ENCODE measurements at places on chromosomes 2 and 18. TPM values are rescaled to one million over a fixed set of nuclear protein-coding genes. Genes with fewer than 3 reads are reported as not detected.

DNA sequence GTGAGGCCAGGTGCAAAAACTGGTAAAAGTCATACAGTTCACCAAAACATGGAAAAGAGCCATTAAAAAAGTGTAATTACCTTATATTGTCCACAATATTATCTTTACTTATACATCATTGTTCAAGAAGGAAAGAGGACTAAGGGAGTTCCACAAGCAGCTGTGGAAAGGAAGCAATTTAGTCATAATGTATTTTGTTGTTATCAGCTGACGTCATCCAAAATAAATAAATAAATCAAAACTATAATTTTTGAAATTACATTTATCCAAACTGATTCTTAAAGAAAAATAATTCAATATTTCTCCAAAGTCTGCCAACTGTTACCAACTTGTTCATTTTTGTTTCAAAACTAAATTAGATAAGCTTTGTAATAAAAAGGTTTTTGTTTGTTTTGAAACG lies 256.1 kb upstream of the CNTNAP5 start:
- no peak for DNase-seq

- no peak for DNase-seq
Measured at GRCh38 chr2:64975232-64975821, 13.9 kb upstream of the SLC1A4 start.

DNA sequence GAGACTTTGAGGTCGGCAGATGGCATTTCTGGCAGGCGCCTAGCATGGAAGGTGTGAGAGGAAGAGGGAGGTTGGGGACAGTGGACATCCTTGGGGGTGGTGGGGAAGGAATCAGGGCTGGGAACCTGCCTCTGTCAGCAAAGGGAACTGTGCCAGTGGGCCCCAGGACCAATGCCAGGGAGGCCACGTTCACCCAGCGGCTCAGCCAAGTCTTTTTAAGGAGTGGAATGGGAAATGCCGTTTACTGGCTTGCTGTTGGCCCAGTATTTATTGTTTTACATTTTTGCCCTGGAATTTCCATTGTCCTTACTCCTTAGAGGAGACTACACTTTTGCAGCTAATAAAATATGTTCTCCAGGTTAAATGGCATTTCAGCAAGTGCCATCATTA lies 135.2 kb downstream of the MCFD2 start:
- DNase-seq: no peak

- no peak for DNase-seq
Measured at GRCh38 chr18:57148263-57148662, 1.4 kb downstream of the BOD1L2 start.

DNA sequence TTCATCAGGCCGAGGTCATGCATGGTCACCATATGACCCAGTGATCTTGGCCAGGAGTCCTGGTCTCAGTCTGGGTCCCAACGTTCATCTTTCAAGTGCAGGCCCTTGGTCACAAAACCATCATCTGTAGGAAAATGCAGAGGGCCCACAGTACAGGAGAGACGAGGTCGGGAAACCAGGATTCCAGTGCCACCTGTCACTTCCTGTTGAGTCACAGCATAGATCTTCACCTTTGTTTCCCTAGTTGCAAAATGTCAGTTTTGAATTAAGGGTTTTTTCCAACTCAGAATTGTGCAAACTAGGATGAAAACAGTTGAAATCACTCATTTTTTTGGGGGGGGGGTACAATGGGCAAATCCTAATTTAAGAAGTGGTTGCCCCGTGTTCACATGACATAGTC lies 162.2 kb downstream of the INSIG2 start:
- DNase-seq: no peak

DNA sequence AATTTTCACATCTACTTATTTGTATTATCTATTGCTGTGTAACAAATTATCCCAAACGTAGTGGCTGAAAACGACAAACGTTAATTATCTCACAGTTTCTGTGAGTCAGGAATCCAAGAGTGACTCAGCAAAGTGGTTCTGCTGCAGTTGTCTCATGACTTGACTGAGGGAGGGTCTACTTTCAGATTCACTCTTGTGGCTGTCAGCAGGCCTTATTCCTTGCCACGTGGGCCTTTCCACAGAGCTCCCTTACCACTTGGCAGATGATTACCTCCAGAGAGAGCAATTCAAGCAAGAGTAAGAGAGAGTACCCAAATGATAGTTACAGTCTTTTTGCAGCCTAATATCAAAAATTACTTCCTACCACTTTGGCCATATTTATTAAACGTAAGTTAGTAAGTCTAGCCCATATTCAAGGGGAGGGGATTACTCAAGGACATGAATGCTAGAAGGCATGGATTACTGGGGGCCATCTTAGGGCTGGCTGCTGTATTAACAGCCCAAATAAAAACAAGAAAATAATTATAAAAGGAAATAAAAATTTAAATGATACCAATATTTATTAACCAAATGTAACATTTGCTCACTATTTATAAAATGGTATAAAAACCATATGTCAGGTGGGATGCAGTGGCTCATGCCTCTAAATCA lies 48.7 kb upstream of the NBEAL1 start:
- DNase-seq: no peak

- no peak for DNase-seq
Measured at GRCh38 chr2:138252587-138252986, 249.0 kb upstream of the SPOPL start.

DNA sequence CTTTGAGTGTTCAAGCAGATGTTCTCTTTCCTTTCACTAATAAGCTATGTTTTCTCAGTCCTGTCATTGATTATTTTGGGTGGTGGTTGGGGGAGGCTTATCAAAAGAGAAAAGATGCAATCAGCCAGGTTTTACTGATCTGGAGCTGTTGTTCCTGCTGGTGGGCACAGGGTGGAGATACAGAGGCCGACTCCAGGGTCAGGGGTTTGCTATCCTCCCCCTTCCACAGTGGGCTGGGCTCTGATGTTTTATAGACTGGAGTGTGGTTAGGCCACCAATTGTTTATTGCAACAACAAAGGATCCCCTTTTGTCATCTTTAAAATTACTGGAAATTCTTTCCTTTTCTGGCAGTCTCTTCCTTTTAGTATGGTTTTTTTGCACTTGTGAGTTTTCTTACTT lies 120.5 kb downstream of the TANC1 start:
- no peak for DNase-seq

DNA sequence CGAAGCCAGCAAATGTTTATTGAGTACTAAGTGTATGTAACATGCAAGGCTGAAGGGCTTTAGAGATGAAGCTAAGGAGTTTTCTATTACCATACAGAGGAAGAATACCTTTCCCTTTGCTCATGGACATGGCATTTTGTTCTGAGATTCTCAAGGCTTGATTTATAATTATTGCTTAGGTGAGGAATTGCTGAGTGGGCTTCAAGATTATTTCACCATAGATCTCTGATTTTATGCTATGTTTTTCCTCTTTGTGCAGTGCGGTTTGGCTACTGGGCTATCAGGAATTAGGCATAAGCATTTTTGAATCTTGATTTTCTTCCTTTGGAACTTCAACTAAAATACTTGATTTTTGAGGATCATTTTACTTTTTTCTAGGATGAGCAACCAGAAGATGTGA lies 42.5 kb downstream of the VRK2 start:
- no peak for DNase-seq

DNA sequence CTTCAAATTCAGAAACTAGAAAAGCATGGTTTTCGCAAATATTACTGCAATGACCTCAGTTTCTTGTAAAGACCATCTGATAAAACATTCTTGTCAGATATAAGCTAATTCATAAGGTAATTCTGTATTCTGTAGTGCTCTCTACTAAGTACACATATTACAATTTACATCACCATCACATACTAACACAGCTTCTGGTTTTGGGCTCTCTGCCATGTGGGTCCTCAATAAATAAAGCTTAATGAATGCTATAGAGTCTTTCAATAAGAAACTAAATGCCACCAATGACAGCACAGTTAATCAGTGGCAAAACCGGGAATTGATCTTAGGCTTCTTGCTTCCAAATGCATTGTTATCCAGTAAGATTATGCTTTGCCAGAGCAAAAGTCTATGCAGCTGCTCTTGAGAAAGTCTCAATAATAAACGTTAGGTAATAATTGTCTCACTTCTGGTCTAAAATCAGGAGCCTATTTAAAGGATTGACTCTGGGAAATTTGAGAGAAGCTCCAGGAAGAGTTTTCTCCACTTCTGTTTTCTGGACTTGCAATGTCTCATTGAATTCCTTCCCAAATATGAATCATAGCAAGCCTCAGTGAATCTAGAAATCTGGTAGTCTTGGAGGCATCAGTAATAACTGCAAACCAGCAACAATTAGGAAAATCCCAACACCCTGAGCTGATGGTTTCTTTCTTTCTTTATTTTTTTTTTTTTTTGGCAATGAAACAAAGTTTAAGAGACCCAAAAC lies 67.9 kb upstream of the RAPGEF4 start:
- DNase-seq: no peak

- no peak for DNase-seq
Measured at GRCh38 chr2:188848887-188849435, 125.2 kb upstream of the COL3A1 start.

GRCh38 chr2:56230156-56230555 lies 46.4 kb downstream of the CCDC85A start:
- no peak for DNase-seq

- no peak for DNase-seq
Measured at GRCh38 chr2:45932278-45932975, 281.0 kb downstream of the PRKCE start.

- DNase-seq: no peak
Measured at GRCh38 chr2:203790134-203790852, 77.3 kb upstream of the CTLA4 start.

DNA sequence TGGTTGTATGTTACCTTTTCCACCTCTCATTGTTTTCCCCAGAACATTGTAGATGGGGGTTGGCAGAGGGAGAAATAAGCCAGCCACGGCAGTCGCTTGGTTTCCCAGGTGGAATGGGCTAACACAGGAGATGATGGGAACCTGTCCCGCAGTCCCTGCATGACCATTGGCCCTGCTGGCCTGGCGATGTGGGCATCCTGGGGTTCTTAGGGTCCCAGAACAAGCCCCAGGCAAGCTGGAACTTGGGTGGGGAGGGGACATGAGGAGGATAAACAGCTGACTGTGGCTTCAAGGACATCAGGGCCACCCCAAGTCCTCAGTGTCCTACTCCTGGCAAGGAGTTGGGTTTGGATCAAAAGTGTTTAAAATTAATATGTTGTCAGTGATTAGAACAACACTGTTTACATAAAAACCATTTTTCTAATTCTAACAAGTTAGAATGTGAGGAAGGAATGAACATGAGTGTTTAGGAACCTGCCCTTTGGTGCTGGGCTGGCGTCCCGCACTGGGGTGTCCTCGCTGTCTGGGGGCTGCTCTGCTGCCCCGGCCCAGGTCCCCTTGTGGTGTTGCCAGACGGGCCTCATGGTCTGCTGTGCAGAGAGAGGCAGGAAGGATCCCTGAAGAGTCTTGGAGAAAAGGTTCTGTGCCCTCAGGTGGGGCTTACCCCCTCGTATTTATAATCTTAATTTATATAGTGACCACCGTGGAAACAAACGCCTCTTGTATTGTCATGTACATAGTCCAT lies 95.1 kb downstream of the USP40 start:
- no peak for DNase-seq

GRCh38 chr2:176174382-176174823 lies 14.1 kb upstream of the HOXD1 start:
- no peak for DNase-seq

DNA sequence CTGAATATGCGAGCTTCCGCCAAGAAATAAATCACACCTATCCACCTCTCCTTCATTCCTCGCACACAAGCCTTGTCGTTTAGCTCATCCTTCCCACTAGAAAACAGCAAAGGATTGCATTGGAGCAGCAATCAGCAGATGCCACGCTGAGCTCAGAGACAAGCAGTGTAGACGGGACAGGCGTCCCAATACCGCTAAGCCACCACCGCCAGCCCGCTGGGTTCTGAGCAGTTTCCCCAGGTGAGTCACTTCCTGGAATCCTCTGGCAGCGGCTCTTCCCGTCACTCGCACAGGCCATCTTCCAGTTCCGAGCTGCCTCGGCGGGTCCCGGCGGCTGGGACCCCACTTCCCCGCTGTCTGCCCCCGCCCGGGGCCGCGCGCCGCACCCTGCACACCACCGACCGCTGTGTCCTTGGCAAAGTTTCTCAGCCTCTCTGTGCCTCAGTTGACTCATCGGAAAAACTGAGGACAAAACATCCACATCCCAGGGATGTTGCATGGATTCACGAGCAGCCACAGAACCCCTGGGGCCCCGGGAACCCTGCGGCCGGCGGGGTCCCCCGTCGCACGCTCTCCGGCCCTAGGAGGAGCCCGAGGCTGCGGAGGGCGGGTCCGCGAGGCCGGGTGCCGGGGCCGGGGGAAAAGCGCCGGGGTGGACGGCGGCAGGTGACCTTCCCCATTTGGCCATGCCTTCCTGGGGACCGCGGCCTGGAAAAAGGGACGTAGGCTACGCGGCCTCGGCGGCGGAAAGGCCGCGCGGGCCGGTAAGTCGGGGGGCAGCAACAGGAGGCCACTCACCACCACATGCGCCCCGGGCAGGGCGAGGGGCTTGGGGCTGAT lies 573 bp downstream of the KDSR start:
- peak; percentile 74 for DNase-seq

- DNase-seq: no peak
Measured at GRCh38 chr2:8193146-8193545, 488.7 kb upstream of the ID2 start.

DNA sequence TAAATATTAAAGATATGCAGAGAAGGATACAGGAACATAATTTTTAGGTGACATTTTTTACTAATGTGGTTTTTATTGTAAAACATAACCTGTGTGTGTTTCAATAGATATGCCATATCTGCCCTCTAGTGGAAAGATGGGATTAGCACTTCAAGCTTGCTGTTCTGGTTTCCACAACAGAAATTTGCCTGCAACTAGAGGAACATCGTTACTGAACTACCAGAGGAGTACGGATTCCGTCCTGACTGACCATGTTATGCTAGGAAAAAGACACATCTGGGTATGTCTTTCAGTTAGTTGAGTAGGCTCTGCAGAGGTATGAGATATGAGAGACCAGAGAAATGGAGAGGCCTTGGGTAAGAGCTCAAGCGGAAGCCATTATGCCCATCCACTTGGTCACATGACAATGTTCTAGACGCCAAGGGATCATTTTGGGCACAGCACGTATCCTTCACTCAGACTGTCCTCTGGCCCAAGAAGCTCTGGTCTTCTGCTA lies 104.9 kb downstream of the MBD2 start:
- DNase-seq: no peak

DNA sequence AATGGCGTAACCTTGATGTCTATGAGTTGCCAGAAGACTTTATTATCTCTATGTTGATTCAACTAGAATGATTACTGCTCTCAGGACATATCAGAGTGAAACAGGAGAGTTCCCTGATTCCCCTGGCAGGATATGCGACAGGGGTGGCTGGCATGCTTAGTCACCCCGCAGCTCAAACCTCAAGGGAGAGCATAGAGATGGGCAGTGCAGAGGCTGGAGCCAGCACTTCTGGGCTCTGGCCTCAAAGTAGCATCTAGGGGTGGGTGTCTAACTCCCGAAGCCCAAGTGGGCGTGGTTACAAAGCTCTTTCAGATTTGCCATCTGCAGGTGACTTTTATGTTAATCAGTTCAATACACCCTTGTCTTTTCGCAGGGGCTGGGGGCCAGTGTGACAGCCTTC lies 391.6 kb downstream of the ADCYAP1 start:
- no peak for DNase-seq

IL18RAP gene
- 2.4 TPM for total RNA-seq

VIT gene
- total RNA-seq: 1.3 TPM

SULT1C4 gene
- 0.46 TPM for total RNA-seq

CTAGE1 gene
- not detected for total RNA-seq

SP5 gene
- total RNA-seq: 1.3 TPM

CDH20 gene
- not detected for total RNA-seq

SAP130 gene
- total RNA-seq: 26.2 TPM

TMEM178A gene
- 2.0 TPM for total RNA-seq

ZSWIM2 gene
- not detected for total RNA-seq

KLHL41 gene
- total RNA-seq: 0.25 TPM

RUFY4 gene
- total RNA-seq: 0.76 TPM

SERPINB10 gene
- total RNA-seq: not detected

WDR43 gene
- 30.8 TPM for total RNA-seq
